ENCODE measurements at places on chromosomes 12 and 14.

DNA sequence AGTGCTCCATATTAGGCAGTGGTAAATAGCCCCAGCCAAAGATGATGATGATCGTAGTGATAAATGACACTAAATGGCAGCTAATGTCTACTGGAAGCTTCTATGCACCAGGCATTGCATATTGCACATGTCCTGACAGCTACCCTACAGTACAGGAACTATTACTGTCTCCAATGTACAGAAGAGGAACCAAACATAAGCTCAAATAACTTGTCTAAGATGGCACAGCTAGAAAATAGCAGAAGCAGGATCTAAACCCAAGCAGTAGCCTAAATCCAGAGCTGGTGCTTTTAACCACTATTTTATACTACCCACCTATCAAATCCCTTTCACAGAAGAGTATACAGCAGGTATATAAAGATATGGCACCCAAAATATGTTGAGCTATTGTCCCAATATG, 28.9 kb downstream of the ESR2 start:
- no peak for DNase-seq

GRCh38 chr14:95679148-95679815, 6.9 kb upstream of the TCL1B start:
- no peak for DNase-seq

DNA sequence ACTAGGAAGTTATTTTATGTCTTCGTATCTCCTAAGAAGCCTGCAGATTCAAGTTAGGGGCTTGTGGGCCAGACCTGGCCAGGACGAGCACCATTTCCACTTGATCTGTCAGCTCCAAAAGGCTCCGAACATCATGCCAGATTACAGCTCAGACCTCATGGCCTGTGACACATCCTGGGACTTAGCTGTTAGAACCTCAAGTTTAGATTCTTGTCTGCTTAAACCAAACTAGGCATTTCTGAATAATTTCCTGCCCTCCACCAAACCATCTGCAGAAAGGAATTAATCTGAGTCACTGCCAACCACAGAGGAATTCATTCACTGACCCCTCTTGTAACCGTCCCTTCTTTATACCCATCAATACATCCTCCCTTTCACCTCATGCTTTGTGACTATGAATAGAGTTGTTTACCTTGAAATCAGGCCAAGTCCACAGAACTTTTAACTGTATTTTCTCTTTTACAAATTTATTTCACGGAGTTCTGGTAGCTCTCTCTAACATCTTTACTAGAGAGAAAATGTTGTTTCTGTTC, 120.3 kb downstream of the FBXL14 start:
- peak; percentile 75 for DNase-seq

- no peak for DNase-seq
Measured at GRCh38 chr14:100282083-100282350, 24.2 kb downstream of the SLC25A29 start.

GRCh38 chr14:31320216-31320615, 100.1 kb downstream of the HEATR5A start:
- DNase-seq, result no peak

DNA sequence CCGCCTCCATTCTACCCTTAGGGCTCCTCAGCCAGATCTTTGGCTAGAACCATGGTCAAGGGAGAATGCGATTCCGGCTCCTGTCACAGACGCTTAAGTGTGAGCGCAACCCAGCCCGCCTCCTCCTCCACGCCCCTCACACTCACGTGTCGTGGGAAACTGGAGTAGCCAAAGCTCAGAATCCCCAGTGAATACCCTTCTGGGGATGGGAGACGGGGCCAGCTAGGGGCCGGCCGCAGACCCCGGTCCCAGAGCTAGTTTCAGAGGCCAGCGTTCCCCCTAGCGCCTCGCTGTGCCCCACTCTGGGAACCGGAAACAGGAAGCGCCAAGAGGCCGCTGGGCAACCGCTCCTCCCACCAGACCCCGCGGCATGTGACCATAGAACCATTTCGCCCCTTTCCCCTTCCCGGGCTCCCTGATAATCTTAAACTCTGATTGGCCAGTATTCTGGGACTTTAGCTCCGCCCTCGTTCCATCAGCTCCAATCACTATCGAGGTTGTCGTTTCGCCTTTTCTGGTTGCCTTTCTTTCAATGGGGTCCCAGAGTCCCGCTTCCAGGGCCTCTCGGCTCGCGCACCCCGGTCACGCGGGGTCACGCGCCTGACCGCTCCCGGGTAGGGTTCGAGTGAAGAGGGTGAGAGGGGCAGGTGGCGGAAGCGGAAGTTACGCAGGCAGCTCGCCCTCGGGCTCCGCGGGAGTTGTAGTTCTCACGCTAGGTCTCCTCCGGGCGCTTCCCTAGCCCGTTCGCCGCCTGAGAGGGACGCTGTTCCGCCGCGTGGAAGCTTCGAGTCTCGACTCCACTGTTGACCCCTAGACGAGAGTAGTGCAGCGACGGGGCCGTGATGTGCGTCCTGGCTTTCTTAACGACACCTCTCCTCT, at the start of gene M6PR:
Gene M6PR (minus strand): TSS at position 304 of the 879 bp plus-strand sequence. CDS start 3,241 bp downstream, outside the sequence.
- peak; percentile 99 for DNase-seq

GRCh38 chr12:30952015-30952414, 25.5 kb downstream of the TSPAN11 start:
- DNase-seq, result no peak

DNA sequence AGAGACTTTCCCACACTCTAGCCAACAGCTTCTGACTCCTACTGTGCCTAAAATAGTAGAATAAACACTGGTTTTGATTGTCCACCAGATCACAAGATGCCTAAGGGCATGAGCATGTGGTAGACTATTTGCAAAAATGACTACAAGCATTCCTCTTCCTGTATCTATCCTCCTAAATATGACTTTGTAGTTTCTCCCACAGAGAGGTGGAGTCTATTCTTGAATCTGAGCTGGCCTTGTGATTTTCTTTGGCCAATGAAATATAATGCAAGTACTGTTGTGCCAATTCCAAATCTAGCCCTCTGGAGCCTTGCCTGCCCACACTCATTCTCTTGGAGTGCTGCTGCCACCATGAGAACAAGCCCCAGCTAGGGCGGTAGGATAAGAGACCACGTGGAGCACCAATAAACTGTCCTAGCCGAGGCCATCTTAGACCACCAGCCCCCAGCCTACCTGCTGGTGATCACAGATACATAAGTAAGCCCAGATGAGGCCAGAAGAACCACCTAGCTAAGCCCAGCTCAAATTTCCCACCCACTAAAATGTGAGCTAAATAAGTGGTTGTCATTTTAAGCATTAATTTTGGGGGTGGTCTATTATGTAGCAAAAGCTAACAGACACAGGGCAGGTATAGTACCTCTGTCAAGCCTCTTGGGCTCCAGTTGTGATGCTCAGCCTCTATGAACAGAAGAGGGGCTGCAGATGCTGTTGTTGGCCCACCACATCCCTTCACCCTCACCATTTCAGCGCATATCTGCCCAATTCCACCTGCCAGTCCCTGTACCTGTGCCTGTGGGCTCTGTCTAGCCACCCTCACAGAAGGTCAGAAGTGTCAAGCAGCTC, 17.9 kb downstream of the ZFP36L1 start:
- no peak for DNase-seq

- no peak for DNase-seq
Measured at GRCh38 chr12:65968359-65968758, 144.1 kb downstream of the HMGA2 start.

DNA sequence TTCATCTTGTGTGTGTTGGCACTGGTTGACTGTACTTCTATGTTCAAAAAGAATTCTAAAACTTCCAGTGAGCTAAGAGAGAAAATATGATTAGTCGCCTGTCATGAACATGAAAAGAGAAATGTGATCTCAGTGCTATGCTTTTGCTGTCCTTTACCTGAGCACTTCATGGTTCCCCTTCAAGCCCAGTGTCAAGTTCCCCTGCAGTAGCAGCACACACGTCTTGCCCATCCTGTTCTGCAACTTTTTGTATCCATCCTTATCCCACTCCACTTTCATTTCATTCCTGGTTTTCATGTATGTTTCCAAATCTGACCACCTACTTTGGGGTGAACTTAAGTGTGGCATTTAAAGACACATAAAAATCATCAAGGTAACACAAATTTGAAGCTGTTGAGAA, 848.0 kb upstream of the USP15 start:
- DNase-seq, result no peak

DNA sequence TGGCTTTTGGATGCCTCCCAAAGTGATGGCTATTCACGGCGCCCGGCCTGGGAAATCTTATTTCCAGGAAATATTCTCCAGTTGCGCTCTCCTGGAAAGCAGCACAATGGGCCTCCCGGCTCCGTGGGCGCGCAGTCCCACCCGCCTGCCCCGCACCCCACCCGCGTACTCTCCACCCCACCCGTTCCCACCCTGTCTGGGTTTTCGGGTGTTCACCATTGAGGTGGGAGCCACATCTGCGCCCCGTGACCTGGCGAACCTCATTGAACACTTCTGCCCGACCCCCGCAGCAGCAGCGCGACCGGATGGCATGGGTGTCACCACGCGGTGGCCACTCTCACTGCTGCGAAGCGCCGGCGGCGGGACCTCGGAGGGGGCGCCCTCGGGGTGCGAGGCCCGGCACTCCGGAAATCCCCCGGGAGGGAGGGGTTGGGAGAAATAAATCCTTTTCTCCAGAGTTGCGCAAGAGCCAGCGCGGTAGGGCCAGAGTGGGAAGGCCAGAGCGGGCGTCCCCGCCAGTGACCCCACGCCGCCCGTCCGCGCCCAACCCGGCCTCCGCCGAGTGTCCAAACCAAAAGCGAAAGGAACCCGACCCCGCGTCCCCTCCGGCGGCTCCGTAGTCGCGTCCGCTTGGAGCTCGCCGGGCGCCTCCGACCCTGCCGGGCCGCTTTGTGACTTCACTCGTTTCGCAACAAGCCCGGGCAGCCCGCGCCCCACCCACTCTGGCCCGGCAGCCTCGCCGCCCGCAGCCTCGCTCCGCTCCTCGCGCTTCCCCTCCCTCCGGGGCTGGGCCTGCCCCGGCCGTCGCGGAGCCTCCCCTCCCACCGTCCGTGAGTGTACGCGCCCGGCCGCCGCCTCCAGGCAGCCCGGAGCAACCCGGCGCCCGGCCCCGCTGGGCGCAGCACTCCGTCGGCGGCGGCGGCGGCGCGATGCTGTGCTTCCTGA, at the start of gene DRAM1:
Gene DRAM1 (plus strand): TSS at position 720 of the 945 bp plus-strand sequence. CDS start 210 bp downstream, at position 930.
- DNase-seq, result peak; percentile 84

- DNase-seq, result no peak
Measured at GRCh38 chr12:57011438-57012424, 4.6 kb downstream of the TAC3 start.

DNA sequence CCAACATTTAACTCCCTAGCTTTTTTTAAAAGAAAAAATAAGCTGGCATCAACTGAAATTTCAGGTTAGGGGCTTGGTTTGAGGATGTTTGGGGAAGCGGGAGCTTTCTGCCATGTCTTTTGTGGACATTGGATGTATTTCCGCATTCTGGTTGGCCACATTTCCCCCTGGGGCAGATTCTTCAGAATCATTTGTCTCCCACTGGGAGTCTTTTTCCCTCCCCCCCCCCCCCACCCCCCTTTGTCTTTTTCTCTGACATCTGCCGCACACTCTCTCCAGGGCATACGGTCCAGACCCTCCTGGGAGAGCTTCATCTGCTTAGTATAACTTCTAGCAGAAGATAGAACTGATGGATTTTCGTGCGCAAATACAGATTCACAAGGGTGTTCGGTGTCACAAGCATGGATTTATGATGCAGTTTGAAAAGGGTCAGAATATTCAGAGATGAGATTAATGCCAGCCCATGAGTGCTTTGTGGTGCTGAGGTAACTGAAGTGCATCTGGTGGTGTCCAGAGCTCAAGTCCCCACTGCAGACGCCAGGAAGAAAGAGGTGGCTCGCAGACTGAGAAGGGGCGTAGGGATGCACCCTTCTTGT, 40.2 kb downstream of the ETV6 start:
- DNase-seq, result no peak

DNA sequence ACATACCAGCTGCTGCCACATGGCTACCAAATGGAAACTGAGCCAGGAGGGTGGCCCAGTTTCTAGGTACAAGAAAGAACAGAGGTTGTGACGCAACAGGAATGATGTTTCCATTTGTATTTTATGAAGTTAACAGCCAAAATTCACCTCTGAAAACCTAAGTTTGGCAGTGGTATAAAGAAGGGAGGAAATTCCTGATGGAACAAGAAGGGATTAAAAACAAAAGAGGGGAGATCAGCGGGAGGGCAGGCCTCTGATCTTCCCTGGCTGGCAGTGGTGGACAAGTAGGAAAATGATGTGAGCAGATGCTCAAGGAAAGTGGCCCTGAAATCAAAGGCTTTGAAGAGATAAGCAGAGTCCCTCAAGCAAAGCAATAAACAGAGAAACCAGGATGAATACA, 47.3 kb upstream of the BCL2L14 start:
- no peak for DNase-seq

DNA sequence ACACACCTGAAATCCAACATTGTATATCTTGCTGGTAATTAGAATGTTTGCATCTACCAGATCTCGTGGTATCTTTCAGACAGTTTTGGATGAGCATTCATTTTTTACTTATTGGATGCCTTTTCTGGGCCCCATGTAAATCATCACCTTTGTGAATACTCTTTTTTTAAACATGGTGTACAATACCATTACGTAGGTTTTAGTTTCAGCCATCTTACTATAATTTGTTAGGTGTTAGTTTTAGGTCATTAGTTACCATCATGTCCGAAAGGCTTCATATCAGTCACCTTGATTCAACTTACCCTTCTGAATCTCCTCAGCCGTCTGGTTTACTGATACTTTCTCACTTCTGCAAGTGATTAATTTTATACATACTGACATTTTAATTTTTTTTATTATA, 5.3 kb downstream of the EIF2S1 start:
- DNase-seq, result no peak

- DNase-seq, result no peak
Measured at GRCh38 chr14:102782974-102783373, 5.7 kb downstream of the TRAF3 start.

DNA sequence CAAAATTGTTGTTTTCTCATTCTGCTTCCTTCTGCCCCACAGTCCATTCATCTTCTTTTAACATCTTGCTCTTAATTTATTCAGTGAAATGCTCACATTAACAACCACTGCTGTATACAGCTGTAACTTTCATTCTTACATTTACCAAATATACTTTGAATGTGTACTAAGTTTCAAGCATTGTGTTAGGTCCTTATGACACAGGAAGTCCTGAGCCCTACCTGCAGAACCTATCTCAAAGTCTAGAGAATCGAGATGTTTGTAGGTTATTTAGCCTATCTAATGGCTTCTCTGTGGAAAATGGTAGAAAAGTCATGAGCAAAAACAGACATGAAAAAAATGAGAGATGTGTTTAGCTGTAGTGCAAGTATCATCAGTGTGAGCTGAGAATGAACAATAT, 117.6 kb upstream of the MGAT4C start:
- DNase-seq, result no peak

- DNase-seq, result peak; percentile 39
Measured at GRCh38 chr12:41663598-41664265, 475.6 kb downstream of the PDZRN4 start.
